Dorsolateral prefrontal cortex (tissue), 122 donors: ENCODE measurements at places on chromosomes 11 and 22. TPM values are rescaled to one million over a fixed set of nuclear protein-coding genes. Genes with fewer than 3 reads are reported as not detected.

Gene APOA1
- 0.93 TPM for total RNA-seq

GRCh38 chr11:10622108-10622507 lies 53.6 kb upstream of the LYVE1 start:
- DNase-seq = no peak

- no peak for DNase-seq
These were observed 25.0 kb downstream of the MTMR3 start for GRCh38 chr22:29907753-29908515.

Gene PLEKHB1
- 532 TPM for total RNA-seq

GRCh38 chr11:95795627-95796295 lies 5.5 kb downstream of the CEP57 start:
- DNase-seq = no peak

Gene CNGA4
- total RNA-seq = 1.7 TPM

Gene SF1
- 256 TPM for total RNA-seq

DNA sequence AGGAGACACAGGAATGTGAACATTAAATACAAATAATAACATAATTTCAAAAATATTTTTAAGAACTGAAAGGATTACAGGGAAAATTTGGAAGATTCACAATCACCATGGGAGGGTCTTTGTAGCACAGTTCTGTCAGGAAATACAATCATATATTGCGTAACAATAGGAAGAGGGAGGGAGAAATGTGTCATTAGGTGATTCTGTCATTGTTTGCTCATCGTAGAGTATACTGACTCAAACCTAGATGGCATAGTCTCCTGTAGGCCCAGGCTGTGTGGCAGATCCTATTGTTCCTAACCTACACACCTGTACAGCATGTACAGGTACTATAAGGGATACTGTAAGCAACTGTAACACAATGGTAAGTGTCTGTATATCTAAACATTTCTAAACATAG lies 330.4 kb downstream of the BRD1 start:
- DNase-seq = no peak

DNA sequence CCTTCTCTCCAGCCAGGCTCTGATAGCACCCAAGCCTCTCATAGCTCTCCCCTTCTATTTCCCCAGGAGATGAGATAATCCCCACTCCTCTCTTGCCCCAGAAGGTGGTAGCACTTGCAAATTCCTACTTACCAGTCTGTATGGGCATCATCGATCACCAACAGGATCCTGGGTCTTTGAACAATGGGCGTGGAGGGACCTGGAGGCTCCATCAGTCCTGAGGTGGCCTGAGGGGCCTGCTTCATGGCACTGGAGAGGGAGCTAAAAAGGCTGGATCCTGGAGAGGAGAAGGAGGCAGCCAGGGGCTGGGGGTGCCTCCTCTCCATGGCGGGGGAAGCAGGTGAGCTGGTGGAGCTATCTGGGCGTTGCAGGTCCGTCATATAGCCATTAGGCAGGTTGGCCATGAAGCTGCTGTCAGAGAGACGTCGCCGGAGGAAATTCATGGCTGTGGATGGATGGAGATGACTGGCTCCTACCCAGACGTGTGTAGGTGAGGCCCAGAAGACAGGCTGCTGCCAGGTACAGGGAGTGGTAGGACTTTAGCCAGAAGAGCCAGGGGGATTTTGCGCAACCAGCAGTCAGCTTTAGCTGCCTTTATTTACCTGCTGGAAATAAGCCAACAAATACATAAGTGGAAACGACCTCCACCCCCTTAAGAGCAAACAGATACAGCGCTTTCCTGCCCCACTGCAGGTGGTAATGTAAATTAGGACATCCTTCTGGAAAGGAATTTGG lies 51.8 kb downstream of the SYN3 start:
- DNase-seq = no peak

DNA sequence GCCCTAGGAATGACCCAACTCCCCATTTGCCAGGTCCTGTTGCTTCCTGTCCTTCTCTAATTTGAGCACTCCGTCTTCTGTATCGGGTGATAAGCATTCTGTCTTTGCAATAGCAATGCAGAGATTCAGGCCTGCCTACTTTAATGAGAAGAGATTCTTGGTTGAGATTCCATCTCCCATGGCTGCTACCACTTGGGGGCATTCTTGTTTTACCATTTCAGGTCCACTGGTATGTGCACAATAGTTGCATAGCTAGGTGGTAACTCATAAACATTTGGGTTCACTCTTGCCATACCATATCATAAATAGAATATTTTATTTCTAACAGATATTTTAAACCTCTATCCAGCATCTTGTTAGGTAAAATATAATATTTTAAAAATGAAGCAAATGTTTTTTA lies 34.4 kb upstream of the CALCB start:
- no peak for DNase-seq

Gene HEPN1
- not detected for total RNA-seq

- no peak for DNase-seq
These were observed 1.9 kb downstream of the PATL1 start for GRCh38 chr11:59666969-59667368.

GRCh38 chr11:89736566-89736965 lies 26.5 kb downstream of the TRIM77 start:
- no peak for DNase-seq

DNA sequence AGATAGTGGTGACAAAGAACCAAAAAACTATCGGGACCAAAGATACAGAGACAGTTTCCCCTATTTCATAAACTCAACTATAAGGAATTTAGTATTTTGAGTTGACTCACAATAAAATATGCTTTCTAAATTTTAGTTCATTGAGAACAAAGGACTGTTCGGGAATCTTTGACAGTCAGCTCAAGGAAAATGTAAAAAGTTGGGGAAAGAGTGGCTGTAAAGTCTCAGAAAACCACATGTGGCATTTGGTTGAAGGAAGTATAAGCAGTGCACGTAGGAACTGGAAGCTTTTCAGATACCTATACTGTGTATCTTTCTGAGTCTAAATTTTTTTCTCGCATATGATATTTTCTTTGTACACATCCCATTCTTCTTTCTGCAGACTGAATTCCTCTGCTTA lies 688.9 kb downstream of the KCNA4 start:
- DNase-seq = no peak

Gene KDM4E
- not detected for total RNA-seq

DNA sequence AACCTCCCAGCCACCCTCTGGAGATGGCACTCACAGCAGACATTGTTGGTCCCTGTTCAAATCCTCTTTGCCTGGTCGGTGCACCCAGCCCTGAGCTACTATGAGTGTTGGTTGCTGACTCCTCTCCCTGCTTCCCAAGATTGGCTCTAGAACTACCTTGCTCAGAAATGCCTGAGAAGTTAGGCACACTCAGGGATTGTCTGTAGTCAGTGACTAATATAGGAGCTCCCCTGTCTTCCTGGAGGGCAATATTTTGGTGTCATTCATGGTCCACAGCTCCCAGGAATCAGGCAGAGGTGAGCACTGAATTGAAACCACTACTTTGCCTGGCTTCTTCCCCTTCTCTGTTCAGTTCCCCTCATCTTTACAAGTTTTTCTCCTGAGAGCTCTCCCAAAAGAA lies 325.9 kb downstream of the MIAT start:
- DNase-seq = no peak

DNA sequence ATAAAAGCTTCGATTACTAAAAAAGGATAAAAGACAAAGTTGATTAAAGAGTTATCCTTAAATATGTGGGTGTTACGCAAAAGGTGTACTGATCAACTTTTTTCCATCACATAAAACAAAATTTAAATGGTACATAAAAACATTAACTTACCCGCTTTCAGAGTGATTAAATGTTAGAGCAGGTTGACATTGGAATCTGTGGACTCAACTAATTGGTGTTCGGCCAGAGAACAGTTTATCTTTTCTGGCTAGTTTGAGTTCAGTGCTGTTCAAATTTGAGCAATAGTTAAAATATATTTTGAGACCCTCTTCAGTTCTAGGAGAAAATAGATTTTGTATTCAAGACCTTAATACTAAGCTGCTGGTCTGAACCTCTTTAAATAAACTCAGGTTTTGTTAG lies 56.1 kb downstream of the ATM start:
- no peak for DNase-seq

Gene ZW10
- total RNA-seq = 17.7 TPM

DNA sequence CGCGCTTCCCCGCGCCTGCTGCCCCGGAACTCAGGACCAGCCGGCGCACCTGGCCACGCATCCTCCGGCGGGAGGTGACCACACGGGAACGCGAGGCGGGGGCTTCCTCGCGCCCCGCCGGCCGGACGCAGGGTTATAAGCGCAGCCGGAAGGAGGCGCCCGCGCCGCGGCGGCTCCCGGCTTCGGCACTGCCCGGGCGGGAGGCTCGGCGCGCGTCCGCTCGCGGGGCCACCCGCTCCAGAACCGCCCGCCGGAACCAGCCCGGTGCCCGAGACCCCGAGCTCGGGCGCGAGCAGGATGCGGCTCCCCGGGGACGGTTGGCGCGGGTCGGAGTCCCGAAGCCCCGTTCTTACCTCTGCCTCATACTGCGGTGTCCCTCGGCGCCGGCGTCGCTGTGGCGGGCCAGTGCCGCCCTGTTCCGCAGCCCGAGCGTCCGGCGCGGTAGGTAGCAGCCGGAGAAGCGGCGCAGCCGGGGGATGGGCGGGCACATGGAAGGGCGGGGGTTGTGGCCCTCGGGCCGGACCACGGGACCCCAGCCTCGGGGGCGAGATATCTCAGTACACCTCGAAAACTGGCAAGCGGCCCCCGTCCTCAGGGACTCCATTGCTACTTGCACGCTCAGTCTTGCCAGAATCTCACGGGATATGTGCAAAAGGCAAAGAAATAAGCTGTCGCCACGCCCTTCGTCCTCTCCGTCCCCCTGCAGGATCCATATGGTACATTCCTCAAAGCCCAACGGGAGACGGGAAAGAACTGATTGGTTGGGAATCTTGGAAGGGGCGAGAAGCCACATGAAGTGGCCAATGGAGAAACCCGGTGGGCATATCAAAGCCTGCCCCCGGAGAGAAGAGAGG lies 23.1 kb downstream of the MICAL3 start:
- DNase-seq = peak; percentile 89

Gene TEX12
- 1.3 TPM for total RNA-seq

DNA sequence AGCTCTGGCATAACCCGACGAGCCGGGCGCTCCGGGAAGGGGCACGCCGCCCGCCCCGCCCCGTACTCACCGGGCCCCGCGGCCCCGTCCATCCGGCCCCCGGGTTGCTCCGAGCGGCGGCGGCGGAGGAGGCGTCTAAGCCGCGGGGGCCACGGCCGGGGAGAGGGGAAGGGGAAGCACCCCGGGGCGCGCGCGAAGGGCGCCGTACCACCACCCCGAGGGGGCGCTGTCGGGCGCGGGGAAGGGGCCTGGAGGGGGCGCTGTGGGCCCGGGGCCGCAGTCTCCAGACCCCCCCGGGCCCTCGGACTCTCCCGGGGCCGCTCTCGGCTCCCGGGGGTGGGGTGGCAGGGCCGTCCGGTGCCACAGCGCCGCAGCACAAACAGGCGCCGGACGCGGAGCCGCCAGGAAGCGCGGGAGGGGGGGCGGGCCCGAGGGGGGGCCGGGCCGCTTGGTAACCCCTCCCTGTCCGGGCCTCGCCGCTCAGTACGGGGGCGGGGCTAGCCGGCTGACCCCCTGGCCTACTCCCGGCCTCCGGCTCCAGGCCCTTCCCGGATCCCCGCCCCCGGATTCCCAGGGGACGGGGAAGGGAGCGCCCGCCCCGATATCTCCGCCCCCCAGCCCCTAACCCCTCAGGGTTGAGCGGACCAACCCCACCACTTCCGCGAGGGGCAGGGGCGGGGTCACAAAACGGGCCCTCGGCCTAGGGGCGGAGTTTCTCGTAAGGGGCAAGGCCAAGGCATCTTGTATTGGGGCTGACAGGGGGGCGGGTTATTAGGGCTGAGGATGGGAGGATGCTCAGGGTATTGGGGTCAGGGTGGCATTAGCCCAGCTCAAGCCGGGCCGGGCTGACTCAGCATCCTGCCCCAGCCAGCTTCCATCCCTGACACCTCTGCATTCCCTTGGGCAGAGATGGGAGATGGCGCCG lies at the start of the genes EML3 and ROM1:
Gene EML3, minus strand, starts transcription at position 410 of the 925 bp plus-strand sequence. Its CDS starts 318 bp downstream, at position 92.
Gene ROM1, plus strand, starts transcription at position 892 of the 925 bp plus-strand sequence. Its CDS starts 25 bp downstream, at position 917.
- peak; percentile 69 for DNase-seq
